Thoracic aorta (tissue), 2 donors: ENCODE measurements at places on chromosomes 13 and 19.

DNA sequence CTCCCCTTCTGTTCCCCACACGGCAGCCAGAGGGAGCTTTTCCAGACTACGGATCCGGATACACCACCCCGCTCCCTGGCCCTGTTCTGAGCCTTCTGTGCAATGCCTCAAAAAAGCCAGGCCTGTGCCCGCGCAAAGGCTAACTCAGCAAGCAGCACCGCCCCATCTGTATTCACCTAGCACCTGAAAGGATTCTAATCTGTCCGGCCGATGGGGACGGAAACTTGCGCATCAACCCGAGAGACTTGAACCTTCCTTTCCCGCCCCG is 589 bp downstream of the ZBTB45 start:
- H3K27me3 ChIP-seq = no peaks in the 10 kb centered on the region
- DNase-seq = no peak
- H3K27ac ChIP-seq = peak overlapping the region; percentile 94
- H3K4me1 ChIP-seq = peaks cover 13% of the 10 kb centered on the region
- peaks cover 21% of the 10 kb centered on the region for H3K36me3 ChIP-seq

GRCh38 chr13:21657538-21657937 is 13.3 kb upstream of the FGF9 start:
- H3K27ac ChIP-seq = no peak overlapping the region
- H3K36me3 ChIP-seq = no peaks in the 10 kb centered on the region
- DNase-seq = no peak
- no peaks in the 10 kb centered on the region for H3K4me1 ChIP-seq
- no peak overlapping the region for H3K4me3 ChIP-seq

DNA sequence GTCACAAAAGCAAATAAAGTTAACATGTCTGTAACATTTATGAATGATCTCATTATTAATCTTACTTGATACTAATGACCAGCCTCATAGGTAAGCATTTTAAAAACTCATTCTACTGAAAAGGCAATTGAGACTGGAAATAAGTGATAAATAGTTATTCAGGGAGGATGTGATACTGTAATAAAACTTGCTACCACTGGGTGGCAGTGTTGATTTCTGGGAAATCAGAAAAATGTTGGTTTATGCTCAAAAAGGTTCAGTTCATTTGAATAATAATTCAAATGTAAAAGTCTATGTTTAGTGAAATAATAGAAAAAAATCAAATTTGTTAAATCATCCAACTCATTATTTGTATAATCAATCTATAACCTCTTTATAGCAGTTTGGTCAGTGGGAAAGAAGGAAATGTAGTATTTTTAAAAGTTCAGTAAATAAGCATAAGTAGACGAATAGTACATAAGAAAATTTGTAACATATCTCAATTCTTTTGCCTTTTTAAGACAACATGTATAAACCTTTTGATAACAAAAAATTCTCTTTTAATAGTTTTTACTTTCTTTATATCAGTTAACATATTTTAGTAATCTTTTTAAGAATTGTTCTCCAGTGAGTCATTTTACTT is 9.6 kb downstream of the ABHD13 start:
- no peak overlapping the region for H3K4me3 ChIP-seq
- no peak for DNase-seq

DNA sequence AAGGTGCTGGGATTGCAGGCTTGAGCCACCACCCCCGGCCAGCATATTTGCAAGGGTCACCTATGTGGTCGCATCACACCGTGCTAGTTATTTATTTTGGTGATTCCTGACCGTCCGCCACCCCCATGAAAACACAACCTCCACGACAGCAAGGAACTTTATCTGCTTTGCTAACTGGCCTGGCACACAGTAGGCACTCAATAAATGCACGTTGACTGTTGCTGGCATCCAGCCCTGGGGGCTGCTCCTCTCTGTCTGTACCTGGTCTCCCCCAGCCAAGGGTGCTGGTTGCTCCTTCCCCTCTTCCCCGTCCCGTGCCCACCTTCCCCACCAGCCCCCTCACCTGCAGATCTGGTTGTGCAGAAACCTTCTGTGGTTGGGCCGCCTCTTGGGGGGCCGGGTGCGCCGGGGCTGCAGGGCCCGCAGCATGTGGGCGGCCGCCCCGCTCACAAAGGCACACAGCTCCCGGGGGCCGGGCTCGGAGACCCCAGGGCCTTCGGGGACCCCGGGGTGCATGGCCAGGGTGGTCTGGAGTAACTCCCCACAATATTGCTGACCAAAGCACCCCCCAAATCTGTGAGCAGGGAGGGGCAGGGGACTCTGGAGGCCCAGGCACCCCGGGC is 401 bp downstream of the C19orf85 start:
- no peak for DNase-seq
- H3K4me3 ChIP-seq = no peak overlapping the region
- no peaks in the 10 kb centered on the region for H3K36me3 ChIP-seq
- H3K27ac ChIP-seq = no peak overlapping the region

- H3K4me3 ChIP-seq = no peak overlapping the region
- H3K27ac ChIP-seq = peak overlapping the region; percentile 15
- H3K27me3 ChIP-seq = no peaks in the 10 kb centered on the region
- no peak for DNase-seq
- no peaks in the 10 kb centered on the region for H3K36me3 ChIP-seq
These were observed 1.3 kb downstream of the TSKS start for GRCh38 chr19:49761625-49762311.

DNA sequence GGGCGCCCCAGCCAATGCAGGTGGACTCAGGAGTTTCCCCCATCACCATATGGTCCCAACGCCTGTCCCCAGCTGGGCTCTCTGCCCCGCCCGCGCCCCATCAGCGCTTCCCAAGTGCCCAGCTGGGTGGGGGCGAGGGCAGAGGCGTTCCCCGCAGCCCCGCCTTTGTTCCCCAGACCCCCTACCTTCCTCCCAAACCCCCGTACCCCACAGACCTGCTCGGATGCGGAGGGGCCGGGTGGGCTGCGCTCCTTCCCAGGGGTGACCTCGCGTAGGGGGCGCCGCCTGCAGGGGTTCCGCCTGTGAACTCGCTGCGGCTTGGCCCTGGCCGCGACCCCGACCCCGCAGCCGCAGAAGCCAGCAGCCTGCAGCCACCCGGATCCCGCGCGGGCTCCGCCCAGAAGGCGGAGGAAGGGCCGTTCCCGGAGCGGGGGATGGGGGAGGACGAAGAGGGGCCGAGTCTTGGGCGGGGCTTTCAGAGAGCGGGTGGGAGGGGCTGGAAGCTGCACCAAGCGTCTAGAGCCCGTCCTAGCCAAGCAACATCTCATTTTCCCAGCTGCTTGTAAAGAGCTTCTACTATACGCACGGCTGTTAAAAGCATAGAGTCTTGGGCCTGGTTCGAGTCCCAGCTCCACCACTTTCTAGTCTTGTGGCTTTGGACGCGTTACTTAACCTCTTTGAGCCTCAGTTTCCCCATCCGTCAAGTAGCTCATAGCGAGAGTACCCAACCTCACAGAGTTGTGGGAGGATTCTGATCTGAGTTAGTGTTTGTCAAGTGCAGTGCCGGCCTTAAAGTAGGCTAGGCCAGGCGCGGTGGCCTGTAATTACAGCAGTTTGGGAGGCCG is at the start of gene RAB3D:
RAB3D (minus strand) TSS at position 404 of the 845 bp plus-strand sequence. CDS start 2,258 bp downstream, outside the sequence.
- DNase-seq = peak; percentile 60
- H3K4me1 ChIP-seq = peaks cover 38% of the 10 kb centered on the region
- peak within 1 kb of the TSS; percentile 75 for H3K4me3 ChIP-seq
- no peaks in the 10 kb centered on the region for H3K27me3 ChIP-seq
- H3K27ac ChIP-seq = peak within 1 kb of the TSS; percentile 63
- peaks cover 24% of the 10 kb centered on the region for H3K36me3 ChIP-seq
